ENCODE measurements at places on chromosomes 12 and 14. TPM values are rescaled to one million over a fixed set of nuclear protein-coding genes. Genes with fewer than 3 reads are reported as not detected.

Gene FOXM1
- 85.1 TPM for total RNA-seq

Gene CLEC2A
- total RNA-seq, result not detected

Gene LGR5
- not detected for total RNA-seq

- no peak for DNase-seq
These were observed 32.8 kb downstream of the CCER1 start for GRCh38 chr12:90922145-90922627.

DNA sequence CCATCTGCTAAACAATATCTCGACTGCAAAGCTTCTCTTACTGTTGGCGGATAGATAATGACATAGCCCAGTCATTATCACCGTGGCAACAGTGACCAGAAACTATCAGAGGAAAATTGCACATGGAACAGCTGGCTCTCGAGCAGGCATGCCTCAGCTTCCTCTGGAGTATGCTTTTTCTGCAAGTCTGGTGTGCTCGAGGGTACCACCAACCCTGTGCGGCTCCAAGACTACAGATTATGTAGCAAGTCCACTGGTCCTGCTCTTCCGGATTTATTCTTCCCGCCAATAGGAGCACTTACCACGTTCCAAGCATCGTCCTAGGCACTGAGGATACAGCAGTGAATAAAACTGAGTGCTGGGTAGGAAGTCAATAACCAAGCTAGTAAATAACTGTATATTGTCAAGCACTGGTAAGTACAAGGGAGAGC, 1.4 kb upstream of the GLRX5 start:
- no peak for DNase-seq

DNA sequence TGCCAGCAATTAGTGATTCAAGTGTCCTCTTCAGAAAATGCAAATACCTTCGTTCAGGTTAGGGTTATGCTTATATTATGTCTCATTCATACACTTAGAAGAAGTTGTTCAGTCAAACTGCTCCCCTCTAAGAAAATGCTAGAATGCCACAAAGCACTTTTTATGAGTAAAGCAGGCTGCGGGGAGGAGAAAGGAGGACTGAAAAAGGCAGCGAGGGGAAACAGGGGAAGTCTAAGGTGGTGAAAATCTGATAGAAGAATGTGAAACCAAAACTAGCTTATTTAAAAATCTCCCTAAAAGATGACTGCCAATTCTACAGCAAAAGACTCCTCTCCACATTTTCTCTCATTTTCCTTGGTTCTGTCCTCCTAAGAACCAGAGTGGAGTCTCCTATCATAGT, 70.1 kb downstream of the PRKD1 start:
- no peak for DNase-seq

- no peak for DNase-seq
These were observed 69.7 kb upstream of the DHRS4 start for GRCh38 chr14:23883684-23884540.

Gene TMBIM6
- total RNA-seq, result 510 TPM

DNA sequence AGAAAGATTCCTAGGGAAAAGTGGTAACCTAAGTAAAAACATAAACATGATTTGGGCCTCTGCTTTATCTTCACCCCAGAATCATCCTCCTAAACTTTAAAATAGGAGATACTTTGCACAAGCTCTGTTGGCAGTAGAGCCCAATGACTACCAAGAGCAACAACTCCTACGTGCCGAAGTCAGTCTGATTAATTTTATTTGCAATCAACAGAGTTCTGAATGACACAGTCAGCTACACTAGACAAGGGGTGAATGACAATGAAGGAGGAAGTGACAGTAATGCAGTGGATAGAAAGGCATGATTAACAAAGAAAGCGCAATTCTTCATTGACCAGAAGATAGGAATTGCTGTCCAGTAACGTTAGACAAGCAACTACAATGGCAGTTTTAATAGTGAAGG, 957.9 kb upstream of the USP15 start:
- no peak for DNase-seq

DNA sequence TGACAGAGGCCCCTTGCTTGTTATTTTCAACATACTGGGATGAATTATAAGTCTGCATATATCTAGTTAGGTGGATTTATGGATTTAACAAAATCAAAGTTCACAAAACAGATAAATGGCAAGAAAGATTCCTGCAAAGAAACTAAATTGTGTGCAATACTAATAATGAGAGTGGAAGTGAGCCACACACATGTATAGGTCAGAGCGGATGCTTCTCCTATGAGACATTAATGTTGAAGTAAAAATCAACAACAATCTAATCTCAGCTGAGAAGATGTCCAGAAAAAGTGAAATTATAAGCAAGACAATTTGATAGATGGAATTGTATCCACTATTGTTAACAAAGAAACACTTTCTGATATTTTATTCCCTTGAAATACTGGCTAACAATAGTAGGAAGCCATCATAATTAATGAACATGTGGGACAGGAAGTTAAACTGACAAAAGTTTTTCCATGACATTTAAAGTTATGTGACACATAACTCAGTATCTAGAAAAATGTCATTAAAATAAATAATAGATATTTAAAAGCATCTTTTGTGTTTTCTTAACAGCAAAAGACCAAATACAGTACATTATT, 39.7 kb downstream of the RAD51B start:
- DNase-seq, result no peak

GRCh38 chr14:69630360-69630759, 19.0 kb downstream of the SUSD6 start:
- no peak for DNase-seq

DNA sequence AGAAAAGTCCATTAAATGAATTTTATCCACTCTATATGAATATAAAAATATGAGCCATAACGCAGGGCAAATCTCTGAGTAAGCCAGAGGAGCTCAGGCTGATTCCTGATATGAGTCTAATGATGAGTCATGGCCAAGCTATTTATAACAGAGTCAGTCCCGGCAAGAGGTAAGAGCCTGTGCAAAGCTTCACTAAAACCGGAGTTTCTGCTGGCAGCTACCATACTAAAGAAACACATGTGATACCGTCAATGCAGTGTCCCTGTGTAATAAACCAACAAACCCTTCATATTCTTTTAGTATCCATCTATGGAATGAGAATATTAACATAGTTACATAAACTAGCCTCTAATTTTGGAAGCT, 319.4 kb downstream of the KCNC2 start:
- DNase-seq, result peak; percentile 73

Gene RFX4
- total RNA-seq, result not detected

DNA sequence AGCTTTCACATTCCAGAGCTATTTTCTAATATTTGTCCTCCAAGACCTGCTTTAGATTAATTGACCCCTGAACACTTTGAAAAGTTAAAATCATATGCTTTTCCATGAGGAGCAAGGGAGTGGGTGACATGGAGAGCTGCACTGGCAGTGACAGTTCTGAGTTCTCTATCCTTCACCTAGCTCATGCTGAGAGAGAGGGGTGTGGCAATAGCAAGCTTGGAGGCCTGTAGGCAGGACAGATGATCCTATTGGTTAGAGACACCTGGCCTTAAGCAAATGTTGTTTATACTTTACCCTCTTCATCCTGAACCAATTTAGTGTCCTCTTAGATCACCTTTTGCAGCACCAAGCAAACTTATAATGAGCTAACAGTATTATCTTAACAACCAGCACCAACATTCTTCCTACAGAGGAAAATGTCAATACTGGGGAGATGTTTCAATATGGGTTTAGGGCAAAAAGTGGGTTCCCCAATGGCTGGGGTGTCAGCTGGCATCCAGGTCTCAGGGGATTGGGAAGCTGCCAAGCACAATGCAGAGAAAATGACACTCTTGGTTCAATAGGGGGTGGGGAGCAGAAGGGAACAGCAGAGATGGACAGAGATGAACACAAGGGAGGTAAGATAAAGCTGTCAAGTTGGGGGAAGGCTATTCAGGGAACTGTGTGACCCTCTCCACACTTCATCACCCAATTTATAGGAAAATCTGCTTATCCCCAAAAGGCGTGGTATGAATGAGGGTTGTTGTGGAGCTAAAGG, 37.0 kb upstream of the PPM1H start:
- no peak for DNase-seq
